ENCODE measurements at places on chromosomes 3 and 15.

GRCh38 chr15:58590236-58590635 lies 158.4 kb downstream of the LIPC start:
- no peak for DNase-seq

DNA sequence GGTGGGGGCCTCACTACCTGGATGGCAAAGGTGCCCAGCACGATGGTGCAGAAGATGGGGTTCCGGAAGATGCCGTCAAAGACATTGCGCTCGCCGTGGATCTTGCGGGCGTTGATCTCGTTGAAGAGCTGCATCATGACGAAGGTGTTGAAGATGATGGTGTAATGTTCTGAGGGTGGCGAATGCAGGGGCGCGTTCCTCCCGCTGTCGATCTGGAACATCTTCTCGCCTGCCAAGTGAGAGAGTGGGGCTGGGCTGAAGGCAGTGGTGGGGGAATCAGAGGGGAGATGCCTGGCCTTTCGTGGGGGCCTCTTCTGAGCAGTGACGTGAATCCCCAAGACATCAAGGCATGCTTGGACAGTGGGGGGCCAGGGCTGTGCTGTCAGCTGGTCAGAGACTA lies 19.6 kb upstream of the SEC13 start:
- DNase-seq = no peak

DNA sequence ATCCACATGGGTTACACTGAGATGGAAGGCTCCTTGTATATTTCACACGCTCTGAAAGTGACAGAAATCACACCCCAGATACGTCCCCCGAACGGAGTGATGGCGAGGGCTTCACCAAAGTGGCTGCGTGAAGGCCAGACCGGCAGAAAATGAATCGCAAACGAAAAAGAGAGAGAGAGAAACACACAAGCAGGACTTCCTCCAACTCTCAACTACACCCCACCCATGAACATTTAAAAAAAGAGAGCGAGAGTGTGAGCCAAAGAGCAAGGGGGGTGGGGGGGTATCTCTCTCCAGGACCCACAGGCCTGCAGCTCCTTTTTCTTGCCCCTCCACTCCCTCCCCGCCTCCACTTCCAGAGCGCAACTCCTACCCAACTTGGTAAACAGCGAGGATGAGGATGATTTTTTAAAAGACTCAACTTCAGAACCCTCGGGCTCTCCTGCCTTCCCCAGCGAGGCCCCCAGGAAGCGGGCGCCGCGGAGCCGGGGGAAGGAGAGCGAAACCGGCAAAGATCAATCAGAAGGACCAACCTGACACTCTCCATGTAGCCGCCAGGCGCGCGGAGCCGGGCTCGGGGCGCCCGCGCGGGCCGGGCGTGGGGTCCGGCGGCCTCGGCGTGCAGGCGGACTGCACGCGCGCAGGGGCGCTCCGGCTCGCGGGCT lies 519.1 kb downstream of the FOXP1 start:
- peak; percentile 46 for DNase-seq

GRCh38 chr15:37789397-37789786 lies 145.0 kb upstream of the TMCO5A start:
- no peak for DNase-seq

GRCh38 chr3:158492685-158493084 lies 78.3 kb upstream of the MLF1 start:
- no peak for DNase-seq

- no peak for DNase-seq
Measured at GRCh38 chr3:166456286-166456685, 619.1 kb upstream of the BCHE start.

DNA sequence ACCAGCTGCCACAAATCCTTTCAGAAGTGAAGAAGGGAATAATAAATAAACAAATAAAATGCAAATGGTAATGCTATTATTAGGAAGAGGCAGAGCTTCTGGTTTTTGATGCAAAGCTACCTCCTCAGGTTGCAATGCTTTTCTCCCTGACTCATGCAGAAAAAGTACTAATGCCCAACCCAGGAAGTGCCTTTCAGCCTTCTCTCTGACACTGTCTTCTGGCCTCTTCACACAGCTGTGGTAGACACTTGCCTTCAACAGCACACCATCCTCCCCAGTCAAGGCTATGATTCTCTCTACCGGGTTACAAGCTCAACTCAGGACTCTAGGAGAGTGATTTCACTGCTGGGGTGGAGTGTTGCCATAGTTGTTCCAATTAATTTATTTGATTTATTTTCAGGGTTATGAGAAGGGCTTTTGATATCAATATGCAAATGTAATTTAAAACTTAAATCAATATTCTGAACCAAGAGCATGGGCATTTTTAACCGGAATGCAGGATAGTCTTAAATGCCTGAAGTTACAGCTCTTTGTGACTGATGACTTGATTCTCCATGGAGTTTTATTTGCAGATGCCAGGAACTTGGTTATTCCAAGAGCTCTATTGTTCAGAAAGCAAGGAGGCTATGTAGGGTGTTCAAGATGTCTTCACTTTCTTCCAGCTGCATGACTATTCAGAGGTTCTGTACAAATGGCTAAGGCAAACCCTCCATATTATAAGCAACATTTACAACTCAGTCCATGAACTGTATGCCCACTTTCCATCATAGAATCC lies 27.1 kb upstream of the GALNT15 start:
- no peak for DNase-seq

DNA sequence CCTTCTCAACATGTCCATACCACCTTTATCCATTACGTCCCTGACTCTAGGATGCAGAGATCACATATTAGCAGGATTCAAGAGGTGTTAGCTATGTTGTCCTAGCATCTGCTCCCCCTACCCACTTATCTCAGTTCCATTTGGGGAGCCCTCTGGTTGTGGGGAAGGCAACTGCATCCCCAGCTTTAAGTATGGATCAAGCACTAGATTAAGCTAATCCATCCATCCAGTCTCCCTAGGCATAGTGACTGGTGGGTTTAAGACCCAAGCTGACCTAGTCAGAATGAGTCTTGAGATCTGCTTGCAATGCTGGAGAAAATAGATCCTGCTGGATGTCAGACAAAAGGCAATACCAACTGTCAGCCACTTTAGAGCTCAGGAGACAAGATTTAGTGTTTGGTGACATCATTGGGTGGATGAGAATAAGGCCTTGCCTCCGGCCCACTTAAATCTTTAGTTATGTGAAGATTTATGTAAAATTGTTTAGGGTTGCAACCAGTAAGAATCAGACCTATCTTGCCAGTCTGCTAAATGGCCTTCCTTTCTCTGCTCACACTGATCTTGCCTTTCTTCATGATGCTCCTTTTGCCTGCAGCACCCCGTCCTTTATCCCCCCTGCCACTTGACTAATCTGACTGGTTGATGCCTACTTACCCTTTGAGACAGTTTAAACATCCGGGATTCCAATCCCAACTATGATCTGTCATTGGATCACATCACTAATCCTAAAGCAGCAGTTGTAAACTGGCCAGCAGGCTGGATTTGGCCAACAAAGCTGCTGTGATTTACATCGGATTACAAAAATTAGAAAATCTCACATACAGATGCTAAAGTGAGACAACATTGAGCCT lies 2.1 kb upstream of the ISY1 start:
- no peak for DNase-seq

All from stimulated activated CD4-positive, alpha-beta T cell treated with anti-CD3 and anti-CD28 coated beads, TNF-alpha, amount 100 ng/mL, for 24 hours (primary cell).